Hematopoietic multipotent progenitor cell treated with erythropoietin and hydrocortisone succinate and interleukin-3 and kit ligand, for 4 days (in vitro differentiated cells): ENCODE measurements at places on chromosomes 3 and 15.

GRCh38 chr3:160210799-160211221, 14.4 kb upstream of the C3orf80 start:
- peak; percentile 77 for DNase-seq

- DNase-seq = no peak
Observed at GRCh38 chr15:95405447-95405846, 925.1 kb upstream of the NR2F2 start.

GRCh38 chr3:113287803-113288648, 76.7 kb downstream of the BOC start:
- DNase-seq = peak; percentile 78

GRCh38 chr15:33242669-33243191, 48.2 kb upstream of the FMN1 start:
- DNase-seq = peak; percentile 66

DNA sequence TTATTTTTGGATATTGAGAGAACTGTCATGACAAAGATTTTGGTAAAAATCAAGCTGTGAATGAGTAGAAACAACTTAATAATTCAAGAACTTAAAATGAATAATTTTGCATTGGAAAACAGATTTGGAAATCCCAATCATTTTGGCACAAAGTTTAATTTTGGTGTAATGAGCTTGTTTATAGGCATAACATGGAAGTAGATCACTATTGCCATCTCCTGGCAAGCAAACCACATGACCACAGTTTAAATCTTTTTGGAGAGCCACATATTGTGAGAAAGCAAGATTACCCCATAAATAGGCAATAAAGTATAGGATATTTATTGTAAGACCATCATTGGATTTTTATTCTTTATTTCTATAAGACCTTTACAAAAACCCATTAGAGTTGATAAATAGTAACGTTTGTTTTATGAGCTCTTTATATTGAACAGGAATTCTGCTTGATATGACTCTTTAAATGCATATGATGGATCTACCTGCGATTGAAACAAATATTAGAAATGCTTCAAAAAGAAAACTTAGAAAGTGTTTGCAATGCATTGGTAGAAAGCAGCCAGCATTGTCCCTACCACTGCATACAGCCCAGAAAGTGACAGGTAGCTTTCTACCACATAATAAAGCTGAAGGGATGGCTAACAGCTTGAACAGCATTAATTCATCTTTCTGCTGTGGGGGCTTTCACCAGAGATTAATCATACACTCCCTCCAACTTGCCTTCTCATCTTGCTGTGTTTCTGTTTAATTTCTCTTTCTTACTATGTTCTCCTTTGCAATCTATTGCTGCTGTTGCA, 766.8 kb downstream of the TBL1XR1 start:
- DNase-seq = peak; percentile 66

DNA sequence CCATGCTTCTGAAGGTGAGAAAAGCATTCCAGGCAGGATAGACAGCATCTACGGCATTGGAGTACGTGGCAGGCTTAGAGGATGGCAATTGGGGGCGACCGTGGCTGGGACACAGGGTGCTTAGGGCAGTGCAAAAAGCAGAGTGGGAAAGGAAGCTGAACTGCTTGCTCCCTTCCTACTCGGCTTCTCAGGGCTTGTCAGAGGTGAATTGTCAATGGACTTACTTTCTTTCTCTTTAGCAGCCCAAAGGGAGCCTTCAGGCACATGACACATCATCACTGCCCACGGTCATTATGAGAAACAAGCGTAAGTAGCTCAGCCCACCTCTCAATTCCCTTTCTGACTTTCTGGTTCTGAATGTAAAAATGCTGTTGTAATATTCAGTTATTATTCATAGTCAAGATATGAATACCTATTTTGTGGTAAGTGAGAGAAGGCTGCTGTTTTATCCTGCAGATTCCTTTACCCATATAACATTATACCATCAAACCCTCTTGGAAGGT, 84.3 kb downstream of the KLHL25 start:
- no peak for DNase-seq

DNA sequence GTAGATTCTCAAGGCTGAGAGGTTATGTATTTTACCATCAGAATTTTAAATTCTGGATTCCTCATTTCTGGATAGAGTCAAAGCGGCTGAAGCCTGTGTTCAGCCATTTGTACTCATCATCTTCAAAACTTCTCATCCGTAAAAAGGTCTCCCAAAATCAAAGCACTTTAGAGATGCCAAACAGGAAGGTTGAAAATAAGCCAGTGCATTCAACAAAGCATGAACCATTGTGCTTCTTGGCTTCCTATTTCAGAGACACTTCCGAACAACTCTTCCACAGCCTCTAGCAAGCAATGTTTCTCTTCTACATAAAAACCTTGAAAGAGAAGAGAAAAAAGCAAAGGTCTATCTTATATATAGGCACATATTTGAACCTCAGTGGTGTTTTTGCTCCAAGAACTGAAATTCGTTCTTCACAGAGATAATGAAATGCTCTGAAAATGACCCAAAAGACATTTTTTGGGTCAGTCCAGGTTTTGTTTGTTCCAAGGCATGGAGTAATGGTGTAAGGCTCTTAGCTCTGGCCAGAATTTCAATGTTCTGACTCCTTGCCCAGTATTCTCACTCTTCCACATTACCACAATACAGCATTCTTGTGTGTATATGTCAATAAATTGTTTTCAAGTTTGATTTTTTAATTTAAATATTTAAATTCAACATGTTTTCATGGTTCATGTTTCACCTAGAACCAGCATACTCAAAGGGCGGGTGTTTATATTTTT, 163.1 kb downstream of the STAC start:
- DNase-seq = no peak

DNA sequence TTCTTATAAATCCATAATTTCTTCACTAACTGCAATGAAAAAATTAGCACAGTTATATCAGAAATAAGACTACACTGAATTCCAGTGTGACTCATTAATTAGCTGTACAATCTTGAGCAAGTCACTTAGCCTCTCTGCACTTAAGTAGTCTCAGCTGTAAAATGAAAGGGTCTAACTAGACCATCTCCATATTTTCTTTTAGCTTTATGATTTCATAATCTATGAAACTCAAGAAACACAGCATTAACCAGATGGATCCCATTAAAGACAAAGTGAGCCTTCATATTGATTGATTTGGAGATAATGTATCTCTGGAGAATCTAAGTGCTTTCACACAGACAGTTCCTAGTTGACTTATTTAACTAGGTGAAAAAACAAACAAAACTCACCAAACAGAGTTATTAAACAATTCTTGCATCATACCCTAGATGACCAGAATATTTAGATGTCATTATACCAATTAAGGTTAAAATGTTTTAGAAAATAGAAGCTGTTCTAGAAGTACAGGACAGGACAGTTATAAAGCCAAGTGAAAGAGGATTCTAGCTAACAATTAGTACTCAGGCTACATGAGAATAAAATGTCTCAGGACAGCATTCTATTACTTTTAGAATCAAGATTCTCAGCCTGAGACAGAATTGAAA, 11.2 kb downstream of the CSNK1G1 start:
- DNase-seq = no peak

- DNase-seq = no peak
Observed at GRCh38 chr3:83354205-83354604, 1592.8 kb upstream of the GBE1 start.

DNA sequence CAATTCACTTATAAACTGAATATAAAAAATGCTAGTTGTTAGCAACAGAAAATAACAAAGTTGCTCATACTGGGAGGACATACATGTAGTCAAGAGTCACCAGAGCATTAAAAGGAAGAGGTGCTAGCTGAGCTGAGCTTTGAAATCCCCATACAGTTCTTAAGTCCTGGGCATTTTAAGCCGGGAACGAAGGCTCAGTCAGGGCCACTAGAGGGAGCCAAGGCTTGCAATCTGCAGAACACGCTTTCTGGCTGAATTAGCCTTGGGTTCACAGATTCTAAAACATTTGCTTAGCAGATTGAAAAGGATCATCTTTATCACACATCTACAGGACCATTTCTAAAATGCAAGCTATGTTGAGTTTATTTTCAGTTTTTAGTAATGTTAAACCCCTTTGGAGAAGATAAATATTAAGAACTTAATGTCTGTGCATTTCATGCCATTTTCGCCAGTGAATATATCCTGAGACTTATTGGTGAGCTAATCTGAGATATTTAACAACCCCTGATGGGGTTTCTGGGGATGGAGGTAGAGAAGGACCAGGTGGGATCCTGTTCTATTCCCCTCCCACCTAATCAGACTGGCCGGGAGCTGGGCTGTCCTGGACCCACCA, 26.3 kb upstream of the MNS1 start:
- DNase-seq = peak; percentile 89

DNA sequence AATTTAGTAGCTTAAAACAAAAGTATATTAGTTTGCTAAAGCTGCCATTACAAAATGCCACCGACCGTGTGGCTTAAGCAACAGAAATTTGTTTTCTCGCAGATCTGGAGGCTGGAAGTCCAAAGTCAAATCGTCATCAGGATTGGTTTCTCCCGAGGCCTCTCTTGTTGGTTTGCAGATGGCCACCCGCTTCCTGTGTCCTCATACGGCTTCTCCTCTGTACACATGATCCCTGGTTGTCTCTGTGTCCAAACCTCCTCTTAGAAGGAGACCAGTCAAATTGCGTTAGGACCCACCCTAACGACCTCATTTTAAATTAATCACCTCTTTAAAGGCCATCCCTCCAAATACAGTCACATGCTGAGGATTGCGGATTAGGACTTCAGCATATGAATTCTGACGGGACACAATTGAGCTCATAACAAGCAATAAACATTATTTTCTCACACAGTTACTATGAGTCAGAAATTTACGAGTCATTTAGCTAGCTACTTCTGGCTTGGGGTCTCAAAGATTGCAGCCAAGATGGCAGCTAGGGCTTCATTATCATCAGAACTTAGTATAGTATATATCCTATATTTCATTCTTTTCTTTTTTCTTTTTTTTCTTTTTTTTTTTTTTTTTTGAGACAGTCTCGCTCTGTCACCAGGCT, 58.4 kb downstream of the RPL39L start:
- DNase-seq = no peak

- no peak for DNase-seq
Observed at GRCh38 chr3:97821287-97821773, 481 bp upstream of the CRYBG3 start.

DNA sequence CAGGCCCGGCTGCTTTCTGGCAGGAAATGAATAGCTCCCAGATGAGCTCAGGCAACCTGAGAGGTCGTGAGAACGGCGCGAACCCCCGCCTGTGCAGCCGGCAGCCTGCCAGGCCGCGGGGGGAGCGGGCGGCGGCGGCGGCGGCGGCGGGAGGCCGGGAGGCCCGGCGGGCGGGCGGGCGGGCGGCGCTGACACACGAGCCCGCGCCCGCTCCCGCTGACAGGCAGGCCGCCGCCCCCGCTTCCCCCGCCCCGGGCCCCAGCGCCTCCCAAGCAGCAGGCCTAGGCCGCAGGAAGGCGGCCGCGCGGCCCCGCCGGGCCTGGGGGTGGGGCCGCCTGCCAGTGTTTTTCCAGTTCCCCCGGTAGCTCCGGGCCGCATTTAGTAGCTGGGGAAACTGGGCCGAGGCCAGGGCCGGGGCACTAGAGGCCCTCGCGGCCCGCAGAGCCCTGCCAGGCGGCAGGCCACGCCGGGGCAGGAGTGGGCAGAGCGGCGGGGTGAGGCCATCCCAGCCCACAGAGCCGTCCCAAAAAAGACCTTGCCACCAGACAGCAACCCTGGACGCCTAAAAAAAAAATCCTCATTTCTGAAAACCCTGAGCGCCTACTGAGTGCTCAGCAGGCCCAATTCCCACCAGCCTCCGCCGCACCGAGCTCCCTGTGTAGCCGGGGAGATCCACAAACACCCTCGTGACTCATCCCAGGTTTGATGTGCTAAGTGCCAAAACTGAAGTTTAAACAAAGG, 5.6 kb downstream of the HES1 start:
- DNase-seq = peak; percentile 91

GRCh38 chr3:124926426-124927101, 8.0 kb downstream of the MUC13 start:
- DNase-seq = peak; percentile 57

GRCh38 chr3:12994607-12995388, 78.4 kb downstream of the IQSEC1 start:
- peak; percentile 94 for DNase-seq

GRCh38 chr3:41327718-41328117, 128.4 kb downstream of the CTNNB1 start:
- no peak for DNase-seq

- DNase-seq = no peak
Observed at GRCh38 chr3:197478746-197479668, 76.8 kb downstream of the BDH1 start.

DNA sequence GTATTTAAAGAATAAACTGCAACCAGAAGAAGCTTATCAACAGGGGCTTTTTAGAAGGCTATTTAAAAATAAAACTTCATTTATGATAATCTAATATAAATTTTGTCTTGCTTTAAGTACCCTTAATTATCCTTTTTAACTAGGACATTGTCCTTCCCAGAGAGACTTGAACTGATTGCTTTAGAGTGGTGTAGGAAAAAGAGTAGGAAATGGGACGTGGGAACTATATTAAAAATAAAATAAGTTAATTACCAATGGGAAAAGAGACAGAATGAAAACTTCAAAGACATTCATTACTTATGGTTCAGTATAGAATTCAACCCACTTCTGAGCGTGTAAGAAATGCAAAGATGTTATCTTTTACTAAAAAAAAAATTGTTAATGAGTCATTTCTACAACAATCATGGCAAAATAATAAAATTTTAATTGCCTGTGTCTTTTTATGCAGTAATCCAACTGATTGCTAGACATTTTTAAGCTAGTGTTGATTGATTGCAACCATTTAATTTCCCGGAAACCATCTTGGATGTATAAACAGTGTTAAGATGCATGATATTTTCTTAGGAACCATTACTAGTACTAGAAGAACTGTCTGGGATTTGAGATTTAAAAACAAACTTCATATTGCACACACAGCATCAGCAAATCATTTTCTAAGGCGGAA, 298.8 kb upstream of the UMPS start:
- no peak for DNase-seq

DNA sequence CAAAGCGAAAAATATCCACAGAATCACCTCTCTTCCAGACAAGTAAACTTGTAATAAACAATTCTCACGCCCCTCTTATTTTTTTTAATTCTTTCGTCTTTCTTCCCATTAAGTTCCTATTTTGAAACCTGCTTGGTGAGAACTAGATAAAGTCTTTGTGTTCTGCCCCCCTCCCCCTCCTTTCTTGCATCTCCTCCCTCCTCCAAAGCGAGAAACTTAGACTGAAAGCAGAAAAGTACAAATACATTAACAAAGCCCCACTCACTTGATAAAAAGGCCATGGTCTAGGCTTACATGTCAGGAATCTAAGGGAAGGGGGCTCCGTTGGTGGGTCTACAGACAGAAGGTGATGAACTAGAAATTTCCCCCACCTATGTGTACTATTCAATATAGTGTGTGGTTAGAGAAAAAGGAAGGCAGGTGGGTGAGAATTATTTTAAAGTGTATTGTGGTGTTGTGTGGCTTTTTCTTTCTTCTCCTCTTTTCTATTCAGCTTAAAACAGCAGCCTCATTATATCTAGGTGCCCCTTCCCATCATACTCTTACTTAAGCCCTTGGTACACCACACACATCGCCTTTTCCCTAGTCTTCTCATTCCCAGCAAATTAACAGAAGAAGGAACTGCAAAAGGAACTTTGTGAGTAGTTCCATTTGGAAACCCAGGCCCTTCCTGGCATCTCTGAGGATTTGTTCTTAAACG, 215.3 kb downstream of the MEIS2 start:
- DNase-seq = no peak
